Activated CD4-positive, alpha-beta T cell treated with anti-CD3 and anti-CD28 coated beads, Interleukin-2, amount 10 ng/mL, durations not matched to agents 24 days and 14 days (primary cell): ENCODE measurements at places on chromosomes 3 and 15. TPM values are rescaled to one million over a fixed set of nuclear protein-coding genes. Genes with fewer than 3 reads are reported as not detected.
A peak's percentile ranks its signal among the peaks of the same experiment; 100 is the strongest.

GRCh38 chr3:179020112-179020511, 51.5 kb downstream of the ZMAT3 start:
- DNase-seq = no peak

DNA sequence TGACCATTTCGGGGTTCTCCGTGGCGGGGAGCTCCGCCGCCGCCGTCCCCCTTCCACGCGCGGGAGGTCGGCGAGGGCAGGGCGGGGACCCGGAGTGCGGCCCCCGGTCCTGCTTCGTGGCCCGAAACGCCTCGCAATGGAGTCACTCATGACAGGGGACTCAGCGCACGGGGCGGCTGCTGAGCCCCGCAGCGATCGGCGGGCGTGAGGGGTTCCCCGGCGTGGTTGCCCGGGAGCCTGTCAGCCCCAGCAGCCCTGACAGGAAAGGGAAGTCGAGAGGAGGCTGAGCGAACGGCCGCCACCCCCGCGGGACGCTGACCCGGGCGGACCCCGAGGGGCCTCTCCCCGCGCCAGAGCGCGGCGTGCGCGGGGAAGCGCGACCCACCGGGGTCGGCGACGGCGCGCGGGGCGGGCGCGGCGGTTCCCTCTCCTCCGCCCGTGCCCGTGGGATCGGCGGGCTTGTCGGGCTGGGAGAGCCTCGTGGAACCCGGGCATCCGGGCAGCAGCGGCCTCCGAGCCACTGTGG, 564 bp upstream of the PIGZ start:
- DNase-seq = peak; percentile 87

DNA sequence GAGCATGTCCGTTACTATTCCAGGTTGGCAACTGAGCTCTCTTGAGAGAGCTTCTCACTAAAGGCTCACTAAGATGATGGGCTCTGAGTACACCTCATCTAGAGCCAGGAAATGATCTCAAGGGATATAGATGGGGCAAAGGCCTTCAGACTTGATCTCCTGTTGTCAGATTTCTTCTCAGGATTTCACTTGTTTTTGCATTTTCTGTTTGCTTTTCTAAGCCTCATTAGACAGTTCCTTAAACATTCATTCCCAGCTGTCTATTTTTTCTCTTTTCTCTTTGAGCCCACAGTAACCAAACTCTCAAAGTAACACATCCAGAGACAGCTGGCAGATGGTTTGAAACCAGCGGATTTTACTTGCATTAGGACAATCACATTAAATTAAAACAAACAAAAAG, 28.4 kb upstream of the ARL8B start:
- no peak for DNase-seq

GRCh38 chr15:80498652-80499051, 94.5 kb downstream of the ARNT2 start:
- DNase-seq = no peak

- peak; percentile 95 for DNase-seq
These were observed 40.4 kb downstream of the BHLHE40 start for GRCh38 chr3:5019411-5020241.

DNA sequence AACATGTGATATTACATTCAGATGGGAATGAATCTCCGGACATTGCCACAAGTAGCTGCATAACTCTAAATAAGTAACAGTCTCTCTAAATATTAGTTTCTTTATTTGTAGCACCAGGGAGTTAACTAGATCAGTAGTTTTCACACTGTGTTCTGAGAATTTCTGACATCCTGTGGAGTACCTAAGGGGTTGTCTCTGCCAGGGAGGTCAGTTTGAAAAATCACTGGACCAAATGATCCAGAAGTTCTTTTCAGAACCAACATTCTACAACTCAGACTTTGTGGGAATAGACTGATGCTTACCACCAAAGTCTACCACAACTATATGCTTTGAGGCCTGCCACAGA, 9.0 kb upstream of the ILDR1 start:
- DNase-seq = peak; percentile 35

GRCh38 chr3:48915296-48915695, 3.3 kb upstream of the ARIH2 start:
- DNase-seq = no peak

- DNase-seq = no peak
These were observed 246.4 kb upstream of the TPRG1 start for GRCh38 chr3:188925376-188925775.

GRCh38 chr3:54837964-54838363, 89.9 kb downstream of the LRTM1 start:
- DNase-seq = no peak

DNA sequence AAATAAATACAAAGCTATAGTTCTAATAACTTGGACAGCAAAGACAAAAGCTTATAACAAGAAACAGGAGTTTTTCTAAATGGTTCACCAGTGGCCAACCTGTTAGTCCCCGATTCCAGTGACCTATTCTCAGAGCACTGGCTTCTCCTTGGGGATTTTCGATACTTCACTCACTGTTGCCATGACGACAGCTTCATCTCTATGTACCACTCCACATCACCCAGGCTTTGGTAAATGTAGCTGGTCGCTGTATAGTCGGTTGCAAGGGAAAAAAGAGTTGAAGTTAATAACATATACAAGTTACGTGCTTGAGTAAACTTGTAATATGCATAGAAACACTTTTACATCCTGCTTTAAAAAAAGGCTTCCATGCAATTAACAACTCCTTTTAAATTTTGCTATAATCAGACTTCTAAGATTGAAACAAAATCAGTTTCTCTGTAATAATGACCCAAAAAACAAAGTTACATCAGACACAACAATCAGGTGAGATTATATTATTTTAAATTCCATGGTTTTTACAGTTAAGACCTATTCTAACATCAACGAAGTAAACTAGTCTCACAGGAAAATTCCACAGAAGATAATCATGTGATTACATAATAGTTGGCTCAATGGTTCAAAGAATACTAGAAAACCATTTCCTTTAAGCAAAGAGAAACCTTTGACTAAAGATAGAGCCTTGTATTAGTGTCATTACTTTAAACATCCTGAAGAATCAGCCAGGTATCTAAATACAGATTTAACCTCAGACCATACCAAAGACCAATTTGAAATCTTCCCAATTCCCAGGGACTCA, 2.9 kb downstream of the CCNL1 start:
- DNase-seq = no peak

DNA sequence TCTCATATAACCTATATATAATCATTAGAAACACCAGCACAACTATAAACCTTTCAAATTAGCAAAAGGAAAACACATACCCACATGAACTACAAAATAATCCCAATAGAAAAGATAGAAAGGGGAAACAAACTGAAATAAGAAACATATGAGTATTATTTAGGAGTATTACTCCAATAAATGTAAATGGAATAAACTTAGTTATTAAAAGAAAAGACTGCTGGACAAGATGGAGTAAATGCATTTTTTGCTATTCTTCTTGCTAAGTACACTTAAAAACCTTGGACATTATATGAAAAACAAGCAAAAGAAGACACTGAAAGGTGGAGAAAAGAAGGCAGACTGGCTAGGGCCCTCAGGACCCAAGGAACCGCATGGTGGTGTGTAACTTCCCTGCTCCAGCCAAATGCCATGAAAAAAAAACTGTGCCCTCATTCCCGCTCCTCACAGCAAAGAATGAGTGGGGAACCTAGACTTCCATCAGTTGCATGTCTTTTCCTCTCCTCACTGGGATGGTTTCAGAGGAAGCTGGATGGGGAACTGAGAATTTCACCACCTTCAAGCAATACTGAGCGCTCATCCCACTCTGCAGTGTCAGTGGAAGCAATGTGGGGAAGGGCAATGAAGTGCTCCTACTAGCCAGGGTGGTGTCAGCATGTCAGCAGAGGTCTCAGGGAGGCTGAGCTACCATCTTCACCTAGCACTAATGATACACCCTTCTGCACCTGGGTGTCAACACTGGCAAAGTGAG, 43.7 kb upstream of the ADAMTS17 start:
- no peak for DNase-seq

DNA sequence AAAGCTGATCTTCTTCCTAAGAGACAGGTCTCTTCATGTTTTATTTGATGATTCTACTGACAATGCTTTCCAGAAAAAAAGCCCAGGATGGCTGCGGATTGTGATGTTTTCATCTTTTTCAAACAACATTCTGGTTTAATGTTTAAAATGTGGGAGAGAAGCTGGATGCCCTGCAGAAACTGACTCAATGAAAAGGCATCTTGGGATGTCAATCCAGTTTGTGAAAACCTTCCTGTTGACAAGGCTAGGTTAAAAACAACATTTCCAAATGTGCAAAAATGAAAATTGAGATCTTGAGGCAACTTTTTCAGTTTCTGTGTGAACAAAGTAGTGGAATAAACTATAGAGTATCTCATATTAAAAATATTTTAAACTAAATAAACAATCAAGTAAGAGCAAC, 156.0 kb upstream of the MRPL3 start:
- DNase-seq = no peak

- peak; percentile 61 for DNase-seq
These were observed 99.0 kb downstream of the TMCC1 start for GRCh38 chr3:129794311-129795185.

DNA sequence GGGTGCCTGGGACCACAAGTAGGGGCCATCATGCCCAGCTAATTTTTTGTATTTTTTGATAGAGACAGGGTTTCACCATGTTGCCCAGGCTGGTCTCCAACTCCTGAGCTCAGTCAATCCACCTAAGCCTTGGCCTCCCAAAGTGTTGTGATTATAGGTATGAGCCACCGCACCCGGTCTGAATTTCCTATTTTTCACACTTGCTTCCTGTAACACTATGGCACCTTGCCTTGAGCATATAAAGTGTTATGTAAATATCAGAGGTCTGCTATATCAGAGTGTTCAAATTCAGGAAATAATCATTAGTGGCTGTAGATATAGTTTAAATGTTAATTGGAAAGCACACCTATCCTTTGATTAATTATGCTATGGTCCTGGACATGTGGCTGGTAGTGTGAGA, 165.2 kb downstream of the KCNAB1 start:
- DNase-seq = no peak

PLA1A gene
- total RNA-seq = 0.26 and 0.31 TPM in 2 replicates

FANCD2OS gene
- total RNA-seq = not detected in 2 replicates

CKMT1A gene
- 0.28 and 0.66 TPM in 2 replicates for total RNA-seq

ITIH4 gene
- total RNA-seq = 3.5 and 3.6 TPM in 2 replicates
